ENCODE measurements at places on chromosomes 6 and 20. TPM values are rescaled to one million over a fixed set of nuclear protein-coding genes. Genes with fewer than 3 reads are reported as not detected.

The MDC1 gene
- total RNA-seq = 16.4 TPM

The PTPN1 gene
- total RNA-seq = 20.1 TPM

The STX11 gene
- total RNA-seq = 8.9 TPM

The PM20D2 gene
- 11.1 TPM for total RNA-seq

- DNase-seq = no peak
Measured at GRCh38 chr6:118758946-118759345, 107.6 kb upstream of the CEP85L start.

The DACT2 gene
- 1.6 TPM for total RNA-seq

DNA sequence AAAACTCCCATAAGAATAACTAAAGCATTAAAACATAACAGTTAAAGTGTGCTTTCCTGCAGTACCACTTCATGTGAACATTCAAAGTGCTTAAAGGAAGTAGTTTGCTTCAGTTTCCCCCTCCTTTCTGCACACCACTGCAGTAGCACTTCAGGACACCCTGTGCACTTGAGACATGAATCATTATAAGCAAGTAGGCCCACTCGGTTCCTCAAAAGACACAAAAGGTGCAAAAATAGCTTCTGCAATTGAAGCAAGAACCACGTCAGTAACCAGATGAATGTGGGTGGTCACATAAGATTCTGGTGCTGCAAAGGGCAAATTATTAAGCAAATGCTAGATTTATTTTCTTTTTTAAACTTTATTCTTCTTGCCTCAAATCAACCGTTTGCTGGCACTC is 160.6 kb downstream of the HIVEP2 start:
- DNase-seq = no peak

GRCh38 chr6:38498805-38499445 is 140.8 kb downstream of the BTBD9 start:
- DNase-seq = no peak

The KCNK16 gene
- not detected for total RNA-seq

DNA sequence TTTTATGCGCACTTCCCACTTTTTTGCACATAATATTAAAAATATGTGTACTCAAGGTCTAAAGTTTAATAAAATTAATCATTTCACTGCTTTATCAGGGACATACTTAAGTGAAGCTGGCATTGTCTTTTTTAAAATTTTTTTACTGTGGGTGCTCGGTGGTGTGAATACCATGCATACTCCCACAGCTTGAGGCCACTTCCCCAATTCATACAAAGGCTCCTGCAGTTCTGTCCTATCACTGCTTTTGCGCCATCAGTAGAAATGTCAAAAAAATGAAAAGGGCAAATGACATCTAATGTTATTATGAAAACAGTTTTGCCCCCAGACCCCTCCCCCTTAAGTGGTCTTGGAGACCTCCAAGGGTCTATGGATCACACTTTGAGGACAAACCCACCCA is 464.1 kb upstream of the ARID1B start:
- no peak for DNase-seq

GRCh38 chr6:72619883-72620696 is 1.8 kb upstream of the KCNQ5 start:
- peak; percentile 47 for DNase-seq

The KCNQ2 gene
- 0.89 TPM for total RNA-seq

DNA sequence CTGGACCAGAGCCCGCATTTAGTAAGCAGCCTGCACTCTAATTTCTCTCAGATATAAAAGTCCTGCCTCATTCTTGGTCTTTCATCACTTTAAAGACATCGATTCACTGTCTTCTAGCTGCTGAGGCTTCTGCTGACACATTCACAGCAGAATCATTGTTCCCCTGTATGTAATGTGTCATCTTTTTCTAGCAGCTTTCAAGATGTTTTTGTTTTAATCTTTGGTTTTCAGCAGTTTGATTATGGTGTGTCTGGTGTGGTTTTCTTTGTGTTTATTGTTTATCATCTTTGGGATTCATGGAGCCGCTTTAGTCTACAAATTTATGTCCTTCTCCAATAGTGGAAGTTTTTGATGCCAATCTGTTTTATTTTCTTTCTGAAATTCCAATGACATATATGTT is 157.3 kb upstream of the STMND1 start:
- DNase-seq = no peak

- no peak for DNase-seq
Measured at GRCh38 chr20:45832619-45833018, 980 bp upstream of the SNX21 start.

DNA sequence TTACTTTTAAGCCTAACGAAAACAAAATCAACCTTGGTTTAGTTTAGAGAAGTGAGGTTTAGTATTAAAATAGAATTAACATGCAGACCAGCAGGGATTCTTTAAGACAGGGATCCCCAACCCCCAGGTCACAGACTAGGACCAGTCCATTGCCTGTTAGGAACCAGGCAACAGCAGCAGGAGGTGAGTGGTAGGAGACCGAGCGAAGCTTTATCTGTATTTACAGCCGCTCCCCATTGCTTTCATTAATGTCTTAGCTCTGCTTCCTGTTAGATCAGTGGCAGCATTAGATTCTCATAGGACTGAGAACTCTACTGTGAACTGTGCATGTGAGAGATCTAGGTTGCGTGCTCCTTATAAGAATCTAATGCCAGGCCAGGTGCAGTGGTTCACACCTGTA is 225.9 kb downstream of the NKAIN2 start:
- DNase-seq = no peak

- no peak for DNase-seq
Measured at GRCh38 chr6:44508646-44509045, 121.1 kb downstream of the CDC5L start.

GRCh38 chr6:170202416-170203135 is 88.3 kb downstream of the DLL1 start:
- no peak for DNase-seq

The UQCC2 gene
- 208 TPM for total RNA-seq

GRCh38 chr6:7224731-7225130 is 88.3 kb downstream of the SSR1 start:
- DNase-seq = no peak

DNA sequence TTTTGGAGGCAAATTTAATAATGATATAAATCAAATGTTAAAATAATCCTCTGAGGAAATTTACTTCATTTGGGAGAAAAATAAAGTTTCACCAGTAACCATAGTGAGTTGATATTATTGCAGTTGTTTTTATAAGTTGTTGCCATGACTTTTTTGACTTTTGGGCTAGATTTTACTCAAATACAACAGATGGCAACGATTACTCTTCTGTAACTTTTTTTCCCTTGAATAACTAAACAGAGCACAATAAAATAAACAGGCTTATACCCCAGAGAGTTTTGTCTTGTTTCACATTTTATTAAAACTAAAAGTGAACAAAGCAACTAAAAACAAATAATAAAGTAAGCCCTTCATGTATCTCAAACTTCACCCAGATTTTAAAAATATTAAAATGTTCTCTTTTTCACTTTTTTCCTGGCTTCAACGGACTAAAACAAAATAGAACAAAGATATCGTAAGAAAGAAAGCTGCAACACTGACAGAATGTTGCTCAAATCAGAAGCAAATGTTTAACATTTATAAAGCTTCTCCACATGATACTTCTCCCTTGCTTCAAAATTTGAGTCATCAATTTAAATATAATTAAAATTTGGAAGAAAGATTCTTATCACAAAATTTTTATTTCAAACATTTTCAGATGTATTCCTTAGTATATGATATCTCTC is 42.5 kb upstream of the BMP5 start:
- no peak for DNase-seq

- no peak for DNase-seq
Measured at GRCh38 chr6:89782222-89782621, 37.4 kb downstream of the MDN1 start.

- no peak for DNase-seq
Measured at GRCh38 chr20:13046409-13046808, 37.6 kb downstream of the SPTLC3 start.

DNA sequence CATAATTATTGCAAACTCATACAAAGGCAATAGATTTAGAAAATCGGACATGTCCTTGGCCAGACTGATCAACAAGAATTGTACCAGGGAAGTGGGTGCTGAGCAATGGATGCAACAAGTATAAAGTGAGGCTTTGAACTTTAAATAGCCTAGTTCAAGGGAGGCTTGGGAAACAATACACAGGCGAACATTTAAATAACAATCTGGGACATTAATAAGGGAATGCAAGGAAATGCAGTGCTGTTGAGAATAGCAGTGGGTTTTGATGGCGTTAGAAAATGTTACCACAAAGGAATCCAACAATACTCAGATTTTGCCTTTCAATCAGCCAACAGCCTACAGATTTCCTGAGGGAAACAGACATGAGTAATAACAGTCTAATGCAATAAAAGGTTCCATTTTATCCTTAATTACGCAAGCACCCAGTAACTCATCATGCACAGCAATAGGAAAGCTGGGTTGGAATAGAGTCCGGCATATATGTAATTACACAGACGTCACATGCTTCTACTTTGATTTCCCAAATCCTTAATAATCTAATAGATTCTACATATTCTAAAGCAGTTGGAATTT is 134.6 kb downstream of the PHACTR1 start:
- DNase-seq = no peak

The APCDD1L gene
- 0.54 TPM for total RNA-seq

GRCh38 chr6:30875244-30876038 is 8.9 kb upstream of the DDR1 start:
- DNase-seq = no peak

The GZF1 gene
- total RNA-seq = 16.6 TPM
